ENCODE measurements at places on chromosomes 6 and 20.

DNA sequence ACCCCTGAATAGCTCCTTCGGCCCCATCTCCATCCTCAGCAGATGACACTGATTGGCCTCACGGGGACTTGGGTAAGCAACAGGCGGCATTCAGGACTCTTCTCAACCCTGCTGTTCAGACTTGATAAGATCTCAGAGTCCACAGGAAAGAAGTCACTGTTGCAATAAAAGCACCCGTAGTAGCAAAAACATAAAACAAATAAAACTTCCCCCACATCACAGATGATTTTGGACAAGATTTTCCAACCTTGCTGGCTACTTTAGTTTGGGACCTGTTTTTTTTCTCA is 17.1 kb upstream of the C20orf144 start:
- no peak for DNase-seq

DNA sequence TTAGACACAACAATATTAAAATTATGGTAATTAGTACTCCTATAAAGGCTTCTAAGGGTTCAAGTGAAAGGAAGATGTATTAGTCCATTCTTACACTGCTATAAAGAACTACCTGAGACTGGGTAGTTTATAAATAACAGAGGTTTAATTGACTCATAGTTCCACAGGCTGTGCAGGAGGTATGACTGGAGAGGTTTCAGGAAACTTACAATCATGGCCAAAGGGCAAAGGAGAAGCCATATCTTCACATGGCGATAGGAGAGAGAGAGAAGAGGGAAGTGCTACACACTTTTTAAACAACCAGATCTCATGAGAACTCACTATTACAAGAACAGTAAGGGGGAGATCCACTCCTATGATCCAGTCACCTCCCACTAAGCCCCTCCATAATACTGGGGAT is 52.9 kb downstream of the TINAG start:
- DNase-seq, result no peak

DNA sequence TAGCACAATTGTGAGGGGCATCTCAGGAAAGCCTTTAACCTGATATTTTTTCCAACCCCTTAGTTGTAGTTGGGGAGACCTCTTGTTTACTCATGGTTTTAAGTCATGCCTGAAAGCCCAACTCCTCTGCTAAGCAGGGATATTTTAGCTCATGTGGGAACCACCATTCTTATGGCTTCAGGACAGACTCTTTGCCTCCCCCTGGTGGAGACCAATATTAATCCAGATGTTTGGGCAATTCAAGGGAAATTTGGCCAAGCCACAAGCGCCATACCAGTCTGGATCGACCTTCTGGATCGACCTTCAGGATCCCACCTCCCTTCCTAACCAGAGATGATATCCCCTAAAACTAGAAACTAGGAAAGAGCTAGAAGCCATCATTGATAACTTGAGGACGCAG is 211.2 kb downstream of the C6orf118 start:
- DNase-seq, result no peak

GRCh38 chr20:43755390-43755789 is 28.6 kb upstream of the GTSF1L start:
- DNase-seq, result no peak

DNA sequence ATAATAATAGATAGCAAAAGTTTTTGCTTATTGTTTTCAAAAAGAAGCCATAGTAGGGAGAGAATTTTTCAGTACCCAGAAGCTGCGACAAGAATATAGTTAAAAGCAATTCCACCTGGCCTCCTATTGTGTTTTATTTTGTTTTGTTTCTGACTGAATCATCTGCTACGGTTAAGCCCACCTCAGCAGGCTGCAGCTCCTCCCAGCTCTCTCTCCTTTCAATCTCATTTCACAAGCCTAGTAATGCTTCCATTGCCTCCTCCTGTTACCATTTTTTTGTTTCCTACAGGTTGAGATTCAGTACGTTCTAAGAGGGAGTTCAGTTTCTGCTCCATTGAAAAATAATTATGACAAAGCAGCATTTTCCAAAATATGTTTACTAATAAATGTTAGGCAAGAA is 77.9 kb downstream of the PCSK2 start:
- DNase-seq, result no peak

- DNase-seq, result no peak
These were observed 373.8 kb downstream of the GJA1 start for GRCh38 chr6:121809211-121809610.

- no peak for DNase-seq
These were observed 202.5 kb upstream of the GMDS start for GRCh38 chr6:2447931-2448330.

- no peak for DNase-seq
These were observed 40.0 kb downstream of the RANBP9 start for GRCh38 chr6:13671548-13672127.

DNA sequence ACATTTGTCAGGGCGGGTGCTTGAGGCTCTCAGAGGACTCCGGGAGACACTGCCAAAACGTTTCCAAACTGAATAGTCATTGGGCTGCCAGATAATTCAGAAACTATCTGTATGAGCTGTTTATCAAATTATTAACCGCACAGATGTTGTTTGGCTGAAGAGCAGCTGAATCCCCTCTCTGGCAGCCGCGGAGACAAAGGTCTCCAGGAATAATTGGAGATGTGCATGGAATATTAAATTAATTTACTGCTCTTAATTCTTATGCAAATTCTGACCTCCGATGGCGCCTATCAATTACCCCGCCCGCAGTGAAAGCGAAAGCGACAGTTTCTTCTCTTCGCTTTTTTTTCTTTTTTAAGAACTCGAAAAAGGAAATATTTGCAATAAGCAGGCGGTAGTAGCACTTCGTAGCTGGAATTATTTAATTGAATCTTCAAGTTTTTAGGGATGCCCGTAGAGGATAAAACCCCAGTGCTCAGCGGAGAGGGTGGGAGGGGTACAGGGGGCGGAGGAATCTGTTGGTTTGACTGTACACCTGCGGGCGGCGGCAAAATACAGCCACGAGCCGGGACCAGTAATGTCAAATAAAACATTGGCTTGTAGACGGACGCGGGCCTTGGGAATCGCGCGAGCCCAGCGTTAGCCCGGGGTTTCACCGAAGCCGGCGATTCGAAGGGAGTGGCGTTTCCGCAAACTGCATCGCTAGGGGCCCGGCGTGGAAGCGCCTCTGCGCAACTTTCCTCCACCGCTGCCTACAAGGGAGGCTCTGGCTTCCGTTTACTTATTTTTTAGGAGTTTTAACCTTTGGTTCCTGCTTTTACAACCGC is 6.2 kb downstream of the LINC00237 start:
- DNase-seq, result no peak

DNA sequence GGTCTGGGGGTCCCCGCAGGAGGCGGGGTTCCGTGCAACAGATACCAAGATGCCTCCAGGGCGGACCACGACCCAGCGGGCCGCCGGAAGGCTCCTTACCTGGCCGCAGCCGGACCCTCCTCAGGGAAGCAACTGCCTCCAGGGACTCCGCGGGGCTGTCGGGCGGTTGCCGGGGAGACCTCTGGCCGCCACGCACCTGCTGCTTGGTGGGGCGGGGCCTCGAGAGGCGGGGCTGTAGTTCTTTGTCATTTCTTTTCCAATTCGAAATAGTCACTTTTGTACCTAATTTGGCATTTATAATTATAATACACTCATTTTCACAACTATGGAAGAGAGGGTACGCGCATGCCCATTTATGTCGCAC is 647 bp downstream of the AK9 start:
- peak; percentile 74 for DNase-seq

- no peak for DNase-seq
These were observed 72.6 kb downstream of the SHPRH start for GRCh38 chr6:145891565-145891964.

GRCh38 chr6:3742426-3743344 is 8.8 kb downstream of the PXDC1 start:
- DNase-seq, result peak; percentile 90

- no peak for DNase-seq
These were observed 79.0 kb downstream of the NFATC2 start for GRCh38 chr20:51463560-51463959.

DNA sequence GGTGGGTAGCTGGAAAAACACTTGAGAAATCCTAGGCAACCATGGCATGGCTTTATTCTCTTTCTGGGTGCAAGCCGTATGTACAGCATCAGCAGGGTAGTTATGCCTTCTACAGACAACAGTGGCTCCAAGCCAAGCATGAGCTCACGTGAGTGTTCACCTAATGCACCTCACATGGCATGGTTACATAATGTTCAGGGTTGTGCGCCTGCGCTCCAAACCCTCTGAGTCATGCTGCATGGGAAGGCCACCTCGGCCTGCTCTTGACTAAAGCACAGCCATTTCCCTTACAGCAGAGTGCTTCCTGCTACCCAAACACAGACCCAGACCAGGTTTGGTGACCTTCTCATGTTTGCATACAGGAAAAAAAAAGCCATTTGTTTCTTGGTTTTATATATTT is 96.2 kb downstream of the VIP start:
- no peak for DNase-seq

GRCh38 chr6:39420300-39421265 is 98.1 kb upstream of the KCNK16 start:
- no peak for DNase-seq

- no peak for DNase-seq
These were observed 191.3 kb downstream of the OR2B2 start for GRCh38 chr6:27720607-27721580.

DNA sequence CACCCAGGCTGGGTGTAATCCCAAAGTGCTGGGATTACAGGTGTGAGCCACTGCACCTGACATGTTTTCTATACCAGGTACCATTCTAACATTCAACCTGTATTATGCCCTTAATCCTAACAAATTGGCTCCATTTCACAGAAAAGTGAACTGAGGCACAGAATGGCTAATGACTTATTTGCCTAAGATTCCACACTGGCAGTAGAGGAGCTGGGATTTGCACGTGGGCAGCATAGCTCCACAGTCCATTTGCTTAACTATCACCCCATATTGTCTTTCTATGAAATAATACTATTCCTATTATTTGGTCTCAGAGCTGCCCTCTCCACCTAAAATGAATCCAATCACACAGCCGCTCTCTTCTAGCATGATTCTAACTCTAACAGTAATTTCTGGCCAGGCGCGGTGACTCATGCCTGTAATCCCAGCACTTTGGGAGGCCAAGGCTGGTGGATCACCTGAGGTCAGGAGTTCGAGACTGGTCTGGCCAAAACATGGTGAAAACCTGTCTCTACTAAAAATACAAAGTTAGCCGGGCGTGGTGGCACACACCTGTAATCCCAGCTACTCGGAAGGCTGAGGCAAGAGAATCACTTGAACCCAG is 23.3 kb upstream of the MYMX start:
- DNase-seq, result no peak

DNA sequence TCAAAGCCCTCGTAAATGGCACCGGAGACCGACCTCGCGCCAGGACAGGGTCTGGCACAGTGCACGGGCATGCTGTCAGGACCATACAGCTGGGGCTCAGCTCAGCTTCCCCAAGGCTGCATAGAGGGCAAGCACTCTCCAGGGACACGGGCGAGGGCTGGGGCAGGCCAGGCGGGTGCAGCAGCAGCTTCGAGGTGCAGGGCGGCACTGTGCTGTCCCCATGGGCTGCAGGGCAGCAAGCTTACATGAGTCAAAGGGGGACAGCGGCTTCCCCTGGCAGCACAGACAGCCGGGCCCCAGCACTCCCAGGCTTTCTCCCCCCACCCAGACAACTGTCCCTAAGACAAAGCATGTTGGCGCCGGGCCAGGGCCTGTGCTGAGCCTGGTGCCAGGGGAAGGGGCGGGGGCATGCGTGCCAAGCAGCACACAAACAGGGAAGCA is 25.7 kb downstream of the PSMG4 start:
- no peak for DNase-seq

Data from CD4-positive, alpha-beta T cell (primary cell).